ENCODE measurements at places on chromosomes 16 and 17.
A peak's percentile ranks its signal among the peaks of the same experiment; 100 is the strongest.

GRCh38 chr16:9115277-9115676 lies 23.8 kb downstream of the HAPSTR1 start:
- DNase-seq, result peak; percentile 81

DNA sequence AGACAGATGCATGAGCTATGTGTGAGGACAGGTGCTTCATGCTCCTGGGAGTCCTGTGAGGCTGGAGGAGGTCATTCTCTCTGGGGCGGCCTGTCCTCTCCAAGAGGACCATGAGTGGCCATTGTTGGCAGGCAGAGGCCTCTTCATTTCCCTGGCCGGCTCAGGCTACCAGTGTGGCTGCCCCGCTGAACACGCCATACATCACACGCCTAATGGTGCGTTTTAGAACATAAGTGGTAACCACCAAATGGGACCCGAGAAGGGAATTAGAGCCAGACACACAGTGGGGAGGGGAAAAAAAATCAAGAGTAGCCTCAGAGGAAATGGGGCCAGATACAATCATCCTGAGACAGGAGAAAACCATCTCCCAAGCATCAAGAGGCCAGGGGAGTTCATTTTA lies 140.0 kb downstream of the SPACA3 start:
- DNase-seq, result no peak

DNA sequence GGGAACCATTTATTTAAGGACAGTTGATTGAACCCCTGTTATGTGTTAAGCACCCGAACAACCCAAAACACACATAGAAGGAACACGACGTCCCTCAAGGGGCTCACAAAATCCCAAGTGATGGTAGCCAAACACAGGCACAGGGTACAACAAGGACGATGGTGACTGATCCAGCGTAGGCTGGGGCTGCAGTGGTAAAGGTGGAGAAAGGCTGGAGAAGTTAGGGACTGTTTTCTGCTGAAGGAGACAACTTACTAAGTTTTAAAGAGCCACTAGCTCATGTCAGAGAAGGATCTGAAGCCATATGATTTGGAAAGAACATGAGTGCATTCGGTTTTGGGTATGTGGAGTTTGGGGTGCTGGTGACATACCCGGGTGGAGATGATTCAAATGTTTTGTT lies 229.6 kb upstream of the TNRC6C start:
- DNase-seq, result no peak

GRCh38 chr16:85068746-85069145 lies 41.2 kb downstream of the KIAA0513 start:
- no peak for DNase-seq

- DNase-seq, result peak; percentile 73
Measured at GRCh38 chr16:30053376-30054015, 12.1 kb upstream of the ALDOA start.

GRCh38 chr17:55524440-55525220 lies 13.4 kb upstream of the SMIM36 start:
- DNase-seq, result no peak

DNA sequence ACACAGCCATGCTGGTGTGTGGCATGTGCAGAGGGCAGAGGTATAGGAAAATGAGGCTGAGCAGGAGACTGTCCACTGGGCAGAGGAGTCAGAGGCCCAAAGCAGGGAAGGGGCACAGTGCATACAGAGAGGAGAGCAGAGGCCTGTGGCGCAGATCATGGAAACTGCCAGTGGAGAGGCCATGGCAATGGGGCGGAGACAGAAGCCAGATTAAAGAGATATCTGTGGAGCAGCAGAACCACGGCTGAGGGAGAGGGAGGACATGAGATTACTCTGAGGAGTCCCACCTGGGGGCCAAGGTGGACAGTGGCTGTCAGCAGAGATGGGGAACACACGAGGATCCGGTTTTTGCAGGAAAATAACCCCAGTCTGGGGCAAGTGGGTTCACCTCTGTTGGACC lies 43.3 kb downstream of the RANBP10 start:
- DNase-seq, result no peak

- DNase-seq, result no peak
Measured at GRCh38 chr17:72416054-72416675, 295.3 kb downstream of the SOX9 start.

DNA sequence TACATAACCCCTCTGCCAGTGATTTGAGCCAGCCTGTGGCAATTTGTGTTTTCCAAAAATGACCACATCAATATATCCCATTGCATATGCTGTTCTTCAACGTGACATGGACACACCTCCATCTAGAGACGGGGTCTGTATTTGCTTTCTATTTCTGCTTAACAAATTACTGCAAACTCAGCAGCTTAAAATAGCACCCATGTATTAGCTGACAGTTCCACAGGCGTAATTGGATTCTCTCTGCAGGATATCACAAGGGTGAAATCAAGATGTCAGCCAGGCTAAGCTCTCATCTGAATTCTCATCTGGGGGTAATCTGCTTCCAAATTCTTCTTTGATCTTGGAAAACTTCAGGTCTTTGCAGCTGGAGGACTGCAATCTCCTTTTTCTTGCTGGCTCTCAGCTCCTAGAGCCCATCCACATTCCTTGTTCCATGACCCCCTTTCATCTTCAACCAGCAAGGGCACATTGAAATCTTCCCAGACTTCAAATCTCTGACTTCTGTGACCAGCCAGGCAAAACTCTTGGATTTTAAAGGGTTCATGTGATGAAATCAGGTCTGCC lies 8.2 kb downstream of the KRT9 start:
- DNase-seq, result no peak

- peak; percentile 64 for DNase-seq
Measured at GRCh38 chr17:70687421-70687820, 518.1 kb downstream of the KCNJ2 start.

GRCh38 chr17:69950701-69951418 lies 124.2 kb upstream of the KCNJ16 start:
- DNase-seq, result no peak

- no peak for DNase-seq
Measured at GRCh38 chr16:86286991-86287663, 223.2 kb upstream of the FOXF1 start.

GRCh38 chr17:17298108-17298507 lies 5.1 kb upstream of the NT5M start:
- DNase-seq, result no peak

All from trophoblast cell (in vitro differentiated cells and primary cell).